ENCODE measurements at places on chromosomes 3 and 15.

- no peak for DNase-seq
Observed at GRCh38 chr15:25691544-25692430, 171.3 kb downstream of the ATP10A start.

GRCh38 chr15:49438962-49439631, 16.1 kb downstream of the FGF7 start:
- DNase-seq = peak; percentile 89

- DNase-seq = no peak
Observed at GRCh38 chr15:35061825-35062737, 23.0 kb downstream of the NANOGP8 start.

DNA sequence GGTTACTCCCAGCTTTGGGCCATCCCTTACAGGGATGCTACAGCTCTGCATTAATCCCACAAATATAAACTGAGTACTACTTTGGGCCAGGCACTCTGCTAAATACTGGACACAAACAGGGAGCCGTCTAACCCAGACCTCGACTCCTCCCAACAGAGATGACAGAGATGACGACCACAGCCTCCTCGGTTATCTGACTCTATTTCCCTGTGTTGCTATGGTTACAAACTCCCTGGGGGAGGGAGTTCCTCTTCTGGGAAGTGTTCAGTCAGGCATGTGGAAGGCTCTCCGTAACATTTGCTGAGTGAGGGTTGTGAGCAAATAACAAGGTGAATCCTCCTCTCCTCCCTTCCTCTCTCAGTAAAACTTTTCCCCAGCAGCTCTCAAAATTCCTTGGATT, 6.7 kb upstream of the CMTM7 start:
- no peak for DNase-seq

GRCh38 chr3:46314517-46314916, 39.4 kb upstream of the CCR2 start:
- no peak for DNase-seq

DNA sequence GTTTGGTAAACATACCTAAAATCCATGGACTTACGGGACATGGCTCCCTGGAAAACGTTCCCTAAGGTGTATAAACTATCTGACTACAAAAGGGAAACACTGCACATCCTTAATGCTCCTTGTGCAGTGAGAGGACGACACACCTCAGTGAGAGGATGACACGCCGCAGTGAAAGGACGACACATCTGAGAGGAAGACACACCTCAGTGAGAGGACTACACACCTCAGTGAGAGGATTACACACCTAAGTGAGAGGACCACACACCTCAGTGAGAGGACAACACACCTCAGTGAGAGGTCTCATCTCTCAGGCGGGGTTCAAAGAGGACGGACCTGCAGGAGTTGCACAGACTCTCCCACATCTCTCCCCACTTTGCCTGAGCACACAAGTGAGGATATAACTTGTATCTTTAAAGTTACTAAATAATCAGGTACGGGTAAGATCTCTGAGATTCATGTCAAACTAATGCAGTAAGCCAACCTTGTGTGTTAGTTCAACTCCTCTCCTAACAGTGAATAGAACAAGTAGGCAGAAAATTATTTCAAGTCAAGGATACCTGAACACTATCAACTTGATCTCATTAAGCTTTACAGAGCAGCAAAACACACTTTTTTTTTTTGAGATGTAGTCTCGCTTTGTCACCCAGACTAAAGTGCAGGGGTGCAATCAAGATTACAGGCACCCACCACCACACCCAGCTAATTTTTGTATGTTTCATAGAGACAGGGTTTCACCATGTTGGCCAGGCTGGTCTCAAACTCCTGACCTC, 32.1 kb downstream of the HERC2 start:
- no peak for DNase-seq

GRCh38 chr15:50944672-50945071, 36.2 kb downstream of the AP4E1 start:
- DNase-seq = no peak

- no peak for DNase-seq
Observed at GRCh38 chr3:50630394-50630793, 13.4 kb downstream of the MAPKAPK3 start.

DNA sequence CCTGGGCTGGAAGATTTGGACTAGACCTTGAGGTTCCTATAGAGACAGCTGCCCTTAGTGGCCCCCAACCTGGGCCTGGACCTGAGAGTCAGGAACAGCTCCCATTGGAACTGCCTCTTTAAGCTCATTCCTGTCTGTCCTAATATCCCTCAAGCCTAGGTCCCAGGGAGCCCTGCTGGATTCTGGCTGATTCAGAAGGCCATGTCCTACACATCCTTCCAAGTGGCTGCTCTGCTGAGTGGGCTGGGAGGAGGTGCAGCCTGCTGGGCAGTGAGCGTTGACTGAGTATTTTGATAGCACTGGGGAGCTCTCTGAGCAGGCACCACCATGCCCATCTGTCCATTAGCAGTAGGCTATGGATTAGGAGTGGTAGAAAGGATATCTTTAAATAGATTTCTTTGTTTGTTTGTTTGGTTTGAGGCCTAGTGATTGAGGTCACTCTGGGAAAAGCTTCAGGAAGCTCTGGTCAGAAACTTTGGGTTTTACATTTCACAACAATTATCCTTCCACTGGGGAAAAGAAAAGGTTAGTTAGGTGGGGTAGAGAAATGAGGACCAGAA, 54.6 kb upstream of the ATOSA start:
- DNase-seq = no peak

DNA sequence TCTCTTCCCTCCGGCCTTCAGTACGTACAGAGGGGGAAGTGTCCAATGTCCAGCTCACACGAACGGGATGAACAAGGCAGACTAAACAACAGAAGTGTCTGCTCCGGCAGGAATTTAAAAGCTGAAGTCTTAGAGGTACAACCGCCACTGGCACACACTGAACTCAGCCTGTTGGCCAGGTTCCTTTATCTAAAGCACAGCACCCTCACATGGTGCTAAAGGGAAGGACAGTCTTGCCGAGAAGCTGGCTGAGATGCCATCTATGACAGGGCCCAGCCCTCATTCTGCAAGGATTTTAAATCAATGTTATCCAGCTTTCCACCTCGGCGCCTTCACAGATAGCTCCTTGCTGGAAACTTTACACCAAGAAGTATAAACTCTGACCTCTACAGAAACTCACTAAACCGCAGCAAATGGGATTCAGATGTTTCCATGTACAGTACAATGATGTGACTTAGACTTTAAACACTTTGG, 2.8 kb downstream of the ADAMTS17 start:
- peak; percentile 38 for DNase-seq

GRCh38 chr15:83339396-83339795, 54.9 kb upstream of the BNC1 start:
- no peak for DNase-seq

DNA sequence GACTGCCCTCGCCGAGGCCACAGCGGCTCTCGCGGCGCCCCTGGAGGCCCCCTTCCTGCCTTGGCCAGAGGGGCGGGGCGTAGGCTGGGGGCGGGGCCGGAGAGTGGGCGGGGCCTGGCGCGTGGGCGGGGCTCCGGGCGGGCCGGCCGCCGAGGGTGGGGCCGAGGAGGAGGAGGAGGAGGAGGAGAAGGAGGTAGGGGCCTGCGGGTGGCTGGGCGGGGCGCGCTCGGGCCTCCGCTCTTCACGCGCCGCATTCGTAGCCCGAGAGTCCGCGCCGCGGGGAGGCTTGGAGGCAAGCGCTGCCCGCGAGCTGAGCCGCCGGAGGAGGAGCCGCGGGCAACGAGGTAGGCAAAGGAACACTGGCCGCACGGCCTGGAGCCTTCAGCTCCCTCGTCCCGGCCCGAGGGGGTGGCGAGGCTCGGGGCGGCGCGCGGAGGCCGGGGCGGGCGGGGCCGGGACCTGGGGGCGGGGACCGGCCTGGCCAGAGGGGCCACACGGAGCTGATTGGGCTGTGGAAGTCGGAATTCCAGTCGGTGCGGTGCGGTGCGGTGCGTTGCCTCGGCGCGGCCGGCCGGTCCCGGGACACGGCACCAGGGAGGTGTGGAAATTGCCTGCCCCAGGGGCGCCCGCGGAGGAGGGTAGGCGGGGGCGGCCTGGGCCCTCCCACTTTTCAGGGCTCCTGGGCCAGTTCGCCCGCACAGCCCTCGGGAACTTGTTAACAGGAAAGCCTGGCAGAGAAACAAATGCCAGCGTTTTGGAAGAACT, at the start of gene PPP2R3A:
Gene PPP2R3A (plus strand): TSS at position 223 of the 765 bp plus-strand sequence. CDS start 35,771 bp downstream, outside the sequence.
- DNase-seq = peak; percentile 66
